ENCODE measurements at places on chromosomes 13 and 19.
A peak's percentile ranks its signal among the peaks of the same experiment; 100 is the strongest.

DNA sequence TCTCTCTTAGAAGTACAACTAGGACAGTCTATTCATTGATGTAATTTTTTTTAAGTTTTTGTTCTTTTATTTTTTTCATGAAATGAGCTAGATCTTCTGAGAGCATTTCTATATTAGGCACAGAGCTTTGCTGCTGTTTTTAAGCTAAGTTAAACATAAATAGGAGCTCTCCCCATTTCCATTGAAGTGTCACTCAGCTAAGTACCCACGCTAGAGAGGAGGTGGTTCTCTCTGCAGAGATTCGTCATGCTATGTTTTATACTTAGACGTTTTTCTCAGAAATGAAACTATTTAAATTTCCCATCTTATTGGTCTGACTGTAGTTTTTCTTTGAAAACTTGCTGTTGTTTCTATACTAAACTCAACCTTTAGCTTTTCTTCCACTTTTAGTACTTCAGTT lies 271.5 kb downstream of the PCDH9 start:
- DNase-seq = no peak

DNA sequence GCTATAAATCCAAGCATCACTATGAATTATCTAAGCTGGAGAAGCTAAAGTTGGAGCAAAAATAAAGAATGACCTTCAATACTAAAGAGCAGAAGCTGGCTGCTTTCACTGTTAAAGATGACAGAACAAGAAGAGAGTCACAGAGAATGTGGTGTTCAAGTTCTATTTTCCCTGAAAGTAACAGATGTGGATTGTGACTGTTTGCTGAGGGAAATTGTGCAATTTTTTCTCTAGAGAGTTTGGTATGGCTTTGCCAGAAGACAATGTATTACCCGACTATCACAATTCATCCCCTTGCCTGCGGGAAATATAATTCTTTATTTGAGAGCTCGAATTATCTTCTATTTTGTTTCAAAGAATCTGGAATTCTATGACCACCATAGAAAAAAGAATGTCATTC lies 83.1 kb downstream of the TNFSF13B start:
- DNase-seq = no peak

- no peak for DNase-seq
Measured at GRCh38 chr19:18616023-18616422, 3.4 kb downstream of the TMEM59L start.

GRCh38 chr19:56838909-56839651 lies 1.4 kb downstream of the PEG3 start:
- DNase-seq = peak; percentile 91

DNA sequence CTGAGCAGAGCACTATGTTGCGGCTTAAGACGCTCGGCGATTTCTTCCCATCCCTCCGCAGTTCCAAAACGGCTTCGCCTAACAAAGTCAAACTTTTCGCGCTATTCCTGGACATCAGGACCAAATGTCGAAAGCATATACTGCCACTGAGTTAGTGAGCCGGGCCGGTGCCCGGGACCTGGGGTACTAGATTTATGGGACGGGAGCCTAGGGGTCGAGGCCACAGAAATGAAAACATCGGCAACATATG lies 699 bp downstream of the RCBTB2 start:
- DNase-seq = no peak

DNA sequence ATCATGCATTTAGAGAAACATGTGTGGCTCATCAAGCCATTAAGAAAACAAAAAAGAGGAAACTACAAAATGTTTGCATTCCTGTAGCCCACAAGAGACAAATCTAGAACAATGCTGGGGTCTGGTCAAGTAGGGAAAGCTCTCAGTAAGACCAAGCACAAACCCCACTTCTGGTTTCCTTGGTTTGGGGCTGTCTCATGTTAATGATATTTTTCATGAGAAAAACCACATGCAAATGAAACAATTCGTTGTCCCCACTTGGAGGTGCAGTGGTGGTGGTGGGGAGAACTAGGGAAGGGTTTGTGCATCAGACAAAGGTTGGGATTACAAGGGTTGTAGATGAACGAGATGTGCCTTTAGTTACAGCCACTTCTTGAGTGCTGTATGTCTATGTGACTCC lies 7.0 kb upstream of the RB1 start:
- no peak for DNase-seq

DNA sequence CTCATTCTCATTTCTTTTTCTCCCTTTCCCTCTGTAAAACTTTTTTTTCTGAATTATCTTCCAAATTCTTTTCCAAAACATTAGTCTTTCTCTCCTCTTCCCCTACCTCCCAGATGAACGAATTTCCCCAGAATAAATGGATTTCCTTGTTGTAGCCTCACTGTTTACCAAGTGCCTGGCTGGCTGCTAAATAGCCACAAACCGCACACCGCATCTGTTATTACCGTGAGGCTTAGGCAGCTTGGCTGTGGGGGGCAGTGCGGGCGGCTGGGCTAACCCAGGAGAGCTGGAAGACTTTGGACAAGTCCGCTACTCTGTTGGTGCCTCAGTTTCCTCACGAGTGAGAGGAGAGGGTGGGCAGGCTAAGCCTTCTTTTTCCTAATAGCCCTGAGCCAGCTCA lies 10.7 kb downstream of the IL17D start:
- DNase-seq = no peak

DNA sequence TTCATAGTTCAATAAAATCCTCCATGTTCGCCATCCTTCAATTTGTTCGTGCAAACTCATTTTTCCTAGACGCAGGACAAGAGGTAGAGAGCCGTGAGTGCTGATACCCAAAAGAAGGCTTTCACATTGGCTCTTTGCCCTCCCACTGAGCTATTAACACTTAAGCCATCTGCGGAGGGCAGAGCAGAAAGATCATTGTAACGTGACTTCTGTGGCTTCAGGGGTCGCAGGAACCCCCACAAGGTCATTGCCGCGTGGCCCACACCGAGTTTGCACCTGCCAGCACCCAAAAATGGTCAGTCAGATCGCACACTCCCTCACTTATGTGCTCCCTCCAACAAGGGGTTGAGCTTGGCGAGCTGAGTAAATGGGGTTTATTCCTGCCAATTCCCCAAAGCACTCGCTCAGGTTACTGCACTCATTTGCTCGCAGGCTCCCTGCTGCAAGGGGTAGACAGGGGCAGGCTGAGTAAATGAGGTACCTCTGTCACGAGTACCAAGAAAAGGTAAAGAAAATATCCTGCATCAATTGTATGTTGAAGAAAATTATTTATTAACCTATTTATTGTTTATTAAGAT lies 144.1 kb downstream of the PRR20E start:
- DNase-seq = no peak

DNA sequence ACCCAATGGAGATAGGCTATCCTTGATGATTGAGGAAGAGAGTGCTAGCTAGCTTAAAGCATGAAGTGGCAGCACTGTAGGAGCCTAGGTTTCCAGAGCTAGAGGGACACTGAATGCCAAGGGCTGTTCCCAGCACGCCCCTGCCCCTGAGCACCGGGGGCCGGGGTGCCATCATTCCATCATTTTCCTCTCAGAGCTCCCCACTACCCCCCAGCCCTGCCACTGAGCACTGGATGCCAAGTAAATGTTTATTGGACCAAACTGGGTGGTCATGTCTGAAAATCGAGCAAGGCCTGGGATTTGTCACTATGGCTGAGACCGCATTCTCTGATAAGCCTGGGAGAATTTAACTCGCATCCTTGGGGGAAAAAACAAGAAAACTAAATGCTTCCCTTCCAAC lies 142.8 kb downstream of the STK24 start:
- DNase-seq = no peak

GRCh38 chr19:29629836-29630534 lies 23.9 kb downstream of the POP4 start:
- no peak for DNase-seq

- no peak for DNase-seq
Measured at GRCh38 chr13:34216256-34216655, 398.3 kb downstream of the RFC3 start.

GRCh38 chr13:42258747-42259146 lies 13.2 kb upstream of the AKAP11 start:
- DNase-seq = no peak

GRCh38 chr13:25252225-25252624 lies 35.1 kb downstream of the MTMR6 start:
- DNase-seq = no peak

DNA sequence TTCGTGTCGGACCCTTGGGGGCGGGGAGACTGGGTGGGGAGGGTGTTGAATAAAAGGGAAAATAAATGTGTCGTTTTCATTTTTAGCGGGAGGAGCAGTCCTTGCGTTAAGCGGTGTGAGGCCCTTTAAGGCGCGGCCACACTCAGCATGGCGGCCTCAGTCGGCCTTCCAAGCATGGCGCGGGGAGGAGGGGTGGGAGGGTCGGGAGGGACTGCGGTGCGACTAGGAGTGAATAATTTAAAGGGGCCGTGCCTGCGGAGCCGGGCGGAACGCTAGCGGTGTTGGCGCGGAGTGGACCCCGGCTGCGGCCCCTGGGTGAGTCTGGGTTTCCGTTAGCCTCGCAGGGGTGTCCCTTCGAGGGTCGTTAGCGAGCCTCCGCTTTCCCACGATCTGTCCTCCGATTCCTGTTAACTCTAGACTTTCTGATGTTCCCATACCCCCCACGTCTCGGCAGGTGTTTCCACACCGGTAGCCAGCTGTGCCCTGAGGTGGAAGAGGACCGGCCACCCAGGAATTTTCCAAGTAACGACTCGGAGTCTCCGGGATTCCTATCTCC lies 1.5 kb upstream of the PNPLA6 start:
- no peak for DNase-seq

DNA sequence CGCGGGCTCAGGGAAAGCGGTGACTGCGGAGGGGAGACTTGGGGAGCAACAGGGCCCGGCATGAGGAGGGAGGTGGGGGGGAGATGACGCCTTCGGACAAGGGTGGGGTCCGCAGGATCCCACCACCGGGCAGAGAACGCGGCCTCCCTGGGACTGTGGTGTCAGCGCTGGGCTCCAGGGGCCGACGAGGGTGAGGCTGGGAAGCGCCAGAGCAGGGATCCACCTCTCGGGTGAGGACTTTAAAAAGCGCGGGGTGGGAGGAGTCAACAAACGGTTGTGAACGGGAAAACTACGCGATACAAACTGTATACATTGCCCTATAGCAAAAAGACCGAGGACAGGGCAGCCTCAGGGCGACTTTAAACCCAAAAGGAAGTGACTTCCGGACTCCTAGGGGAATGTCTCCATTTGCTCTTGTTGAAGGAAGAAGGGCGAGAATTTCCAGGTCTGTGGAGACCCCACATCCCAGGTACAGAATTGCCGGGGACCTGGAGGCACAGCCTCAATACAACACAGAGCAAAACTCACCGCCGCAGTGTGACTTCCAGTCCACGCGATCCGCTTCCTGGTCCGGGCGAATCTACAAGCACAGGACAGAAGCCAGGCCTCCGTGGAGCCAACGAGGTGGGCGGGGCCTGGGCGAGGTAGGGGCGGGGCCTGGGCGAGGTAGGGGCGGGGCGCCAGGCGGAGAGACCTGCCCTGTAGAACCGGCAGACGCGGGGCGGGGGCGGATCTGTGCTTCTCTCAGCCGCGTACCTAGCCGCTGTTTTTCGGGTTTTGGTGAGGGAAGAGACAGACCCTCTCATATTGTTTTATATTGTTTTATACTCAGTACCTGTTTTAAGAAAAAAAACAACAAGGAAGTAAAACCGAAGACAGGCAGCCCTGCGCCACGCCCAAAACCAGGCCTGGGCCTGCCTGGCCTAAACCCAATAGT lies at the start of gene ZNF888:
Gene ZNF888, minus strand, starts transcription at position 588 of the 937 bp plus-strand sequence. CDS start 5,555 bp downstream, outside the sequence.
- DNase-seq = peak; percentile 89

GRCh38 chr19:45814166-45814780 lies 835 bp downstream of the RSPH6A start:
- no peak for DNase-seq

DNA sequence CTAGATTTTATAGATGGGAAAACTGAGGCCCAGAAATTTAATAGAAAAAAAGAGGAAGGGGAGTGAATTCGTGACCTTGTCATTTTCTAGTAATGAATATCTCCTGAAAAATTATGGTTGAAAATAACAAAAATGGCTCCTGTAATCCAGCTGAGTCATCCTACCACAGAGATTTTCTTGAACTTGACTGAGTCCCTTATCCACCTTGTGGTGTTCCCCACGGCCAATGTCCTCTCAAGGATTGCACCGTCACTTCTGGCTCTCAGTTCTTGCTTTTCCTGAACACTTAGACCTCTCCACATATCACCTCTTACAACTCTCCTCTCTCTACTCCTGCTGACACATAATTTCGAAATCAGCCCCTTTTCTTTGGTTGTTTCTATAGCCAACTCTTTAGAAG lies 1.2 kb upstream of the KATNAL1 start:
- DNase-seq = no peak

DNA sequence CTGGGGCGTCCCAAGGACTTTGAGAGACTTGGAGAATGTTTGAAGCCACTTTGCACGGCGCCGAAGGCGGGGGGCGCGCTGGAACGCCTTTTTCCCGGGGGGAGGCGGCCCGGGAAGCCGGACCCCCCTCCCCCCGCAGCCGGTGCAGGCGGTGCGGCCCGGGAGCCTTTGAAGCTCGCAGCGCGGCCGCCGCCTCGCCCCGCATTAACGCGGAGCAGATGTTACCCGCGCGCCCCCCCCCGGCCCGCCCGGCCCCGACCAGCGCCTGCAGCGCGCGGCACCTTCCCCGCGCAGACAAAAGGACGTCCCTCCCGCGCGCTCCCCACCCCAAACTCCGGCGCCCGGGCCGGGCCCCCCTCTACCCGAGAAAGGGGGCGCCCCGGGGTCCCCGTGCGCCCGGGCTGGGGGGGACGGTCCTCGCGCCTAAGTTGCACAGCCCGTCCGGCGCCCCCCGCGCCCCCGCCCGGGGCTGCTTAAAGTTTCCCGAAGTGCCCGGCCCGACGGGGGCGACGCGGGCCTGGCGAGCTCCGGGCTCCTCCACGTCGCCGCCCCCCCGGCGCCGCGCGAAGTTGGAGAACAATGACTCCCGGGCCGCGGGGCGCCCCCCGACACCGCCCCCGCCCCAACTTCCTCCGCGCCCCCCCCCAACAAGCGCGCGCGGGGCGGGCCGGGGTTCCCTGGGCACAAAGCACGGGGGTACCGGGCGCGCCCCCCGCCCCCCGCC lies 685 bp downstream of the TCF3 start:
- no peak for DNase-seq

GRCh38 chr13:19781526-19781925 lies 1.2 kb downstream of the PSPC1 start:
- DNase-seq = no peak

- DNase-seq = no peak
Measured at GRCh38 chr19:34734537-34735103, 577 bp downstream of the ZNF181 start.

- no peak for DNase-seq
Measured at GRCh38 chr13:98765996-98766519, 13.6 kb upstream of the SLC15A1 start.

DNA sequence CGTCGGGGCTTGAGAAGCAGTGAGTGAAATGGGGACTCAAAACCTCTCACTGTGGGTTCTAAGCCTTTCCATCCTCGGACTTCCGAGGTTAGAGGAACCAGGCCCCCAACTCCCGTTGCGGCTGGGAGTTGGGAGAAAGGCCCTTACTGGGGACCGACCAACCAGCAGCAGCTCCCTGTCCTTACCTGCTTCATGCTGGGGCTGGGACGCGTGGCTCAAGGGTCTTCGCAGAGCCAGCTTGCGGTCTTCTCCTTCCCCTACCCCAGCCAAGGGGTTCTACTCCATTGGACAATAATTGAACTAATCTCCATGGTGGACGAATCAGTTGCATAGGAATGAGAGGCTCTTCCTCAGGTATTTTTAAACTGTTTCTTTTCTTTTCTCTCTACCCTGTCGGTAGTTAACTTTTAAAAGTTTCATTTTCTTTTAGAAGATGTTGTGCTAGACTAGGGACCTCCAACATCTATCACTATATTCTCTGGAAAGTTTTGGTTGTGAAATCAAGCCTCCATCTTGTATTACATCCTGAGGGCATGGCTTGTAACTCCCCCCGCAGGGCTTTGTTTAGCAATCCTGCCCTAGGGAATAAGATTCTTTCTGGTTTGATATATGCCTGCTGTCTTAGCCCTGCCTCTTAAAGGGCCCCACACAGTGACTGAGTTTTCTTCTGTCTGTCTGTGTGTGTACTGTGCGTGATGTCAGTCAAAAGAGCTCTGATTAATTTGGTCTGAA lies 1027.1 kb upstream of the PCDH9 start:
- DNase-seq = no peak
